ENCODE measurements at places on chromosomes 2 and 18.

- no peak for DNase-seq
Observed at GRCh38 chr2:15400240-15400826, 160.8 kb downstream of the NBAS start.

DNA sequence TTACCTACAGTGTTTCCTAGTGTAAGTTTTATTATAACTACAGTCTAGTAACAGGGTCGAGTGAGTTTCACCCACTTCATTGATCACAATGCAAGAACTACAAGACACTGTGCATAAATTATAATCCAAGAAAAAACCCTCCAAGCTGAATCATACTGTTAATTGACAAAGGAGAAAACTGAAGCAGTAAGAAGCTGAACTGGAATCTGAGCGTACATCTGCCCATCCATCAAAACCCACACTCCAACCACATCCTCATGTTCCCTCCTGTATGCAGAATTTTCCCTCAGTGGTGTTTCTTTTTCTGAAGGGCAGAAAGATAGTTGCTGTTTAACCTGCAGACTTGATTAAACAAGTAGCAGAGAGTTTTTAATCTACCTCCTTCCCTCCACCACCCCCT is 49.5 kb upstream of the KIDINS220 start:
- no peak for DNase-seq

- no peak for DNase-seq
Observed at GRCh38 chr2:127125821-127126220, 18.9 kb upstream of the BIN1 start.

DNA sequence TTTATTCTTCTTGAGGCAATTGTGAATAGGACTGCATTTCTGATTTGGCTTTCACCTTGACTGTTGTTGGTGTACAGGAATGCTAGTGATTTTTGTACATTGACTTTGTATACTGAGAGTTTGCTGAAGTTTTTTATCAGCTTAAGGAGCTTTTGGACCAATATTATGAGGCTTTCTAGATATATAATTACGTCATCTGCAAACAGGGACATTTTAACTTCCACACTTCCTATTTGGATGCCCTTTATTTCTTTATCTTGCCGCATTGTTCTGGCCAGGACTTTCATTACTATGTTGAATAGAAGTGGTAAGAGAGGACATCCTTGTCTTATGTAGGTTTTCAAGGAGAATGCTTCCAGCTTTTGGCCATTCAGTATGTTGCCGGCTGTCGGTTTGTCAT is 425.4 kb upstream of the CHAC2 start:
- no peak for DNase-seq

DNA sequence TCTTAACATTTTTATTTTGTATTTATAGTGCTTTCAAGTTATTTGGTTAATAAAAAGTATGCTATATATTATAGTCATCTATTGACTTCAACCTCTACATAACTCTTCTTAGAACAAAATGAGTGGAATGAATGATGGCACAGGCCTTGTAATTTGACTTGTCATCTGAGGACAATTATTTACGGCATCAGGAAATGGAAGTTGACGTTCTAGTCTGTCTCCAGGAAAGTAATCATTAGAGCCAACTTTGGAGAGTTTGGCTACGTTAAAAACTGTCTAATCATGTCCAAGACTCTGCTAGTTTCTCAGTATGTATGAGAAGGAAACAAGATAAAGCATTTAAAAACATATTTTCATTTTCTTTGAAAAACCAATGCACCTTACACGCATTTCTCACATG is 353.6 kb downstream of the ARHGAP15 start:
- no peak for DNase-seq

DNA sequence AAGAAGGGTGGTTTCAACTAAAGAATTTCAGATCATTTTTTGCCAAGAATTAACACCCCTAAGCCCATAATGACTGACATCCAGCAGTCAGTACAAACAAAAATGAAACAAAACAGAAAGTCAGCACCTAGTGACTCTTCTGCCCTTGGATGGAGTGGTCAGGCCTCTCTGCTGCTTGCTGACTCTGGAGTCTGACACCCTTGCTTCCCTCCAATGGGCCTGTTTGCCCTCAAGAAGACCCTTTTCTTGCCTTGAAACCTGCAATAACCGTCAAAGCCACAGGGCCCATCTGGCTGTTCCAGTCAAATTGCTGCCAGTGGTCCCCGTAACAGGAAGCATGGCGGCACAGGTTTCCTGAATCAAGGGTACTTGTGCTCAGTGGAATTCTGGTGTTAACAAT is 27.2 kb upstream of the CYTIP start:
- no peak for DNase-seq

- no peak for DNase-seq
Observed at GRCh38 chr2:25115249-25115883, 53.0 kb downstream of the POMC start.

DNA sequence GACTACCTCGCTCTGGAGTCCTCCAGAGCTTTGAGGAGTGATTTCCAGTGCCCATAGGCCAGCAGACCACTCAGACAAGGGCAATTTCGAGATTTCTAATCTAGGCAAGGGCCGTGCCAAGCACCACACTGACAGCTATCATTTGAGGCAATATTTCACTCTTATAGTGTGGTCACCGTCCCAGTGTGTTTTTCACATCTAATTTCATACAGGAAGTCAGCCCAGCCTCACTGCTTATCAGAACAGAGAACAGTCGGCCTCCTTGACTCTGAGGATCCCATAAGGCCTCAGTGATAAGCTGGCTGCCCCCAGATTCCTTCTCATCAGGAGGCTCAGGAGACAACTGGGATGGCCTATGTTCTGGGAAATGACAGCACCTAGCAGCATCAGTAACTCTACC is 581 bp downstream of the CAPN14 start:
- DNase-seq: no peak

GRCh38 chr2:28163028-28163427 is 229.6 kb upstream of the FOSL2 start:
- DNase-seq: no peak

DNA sequence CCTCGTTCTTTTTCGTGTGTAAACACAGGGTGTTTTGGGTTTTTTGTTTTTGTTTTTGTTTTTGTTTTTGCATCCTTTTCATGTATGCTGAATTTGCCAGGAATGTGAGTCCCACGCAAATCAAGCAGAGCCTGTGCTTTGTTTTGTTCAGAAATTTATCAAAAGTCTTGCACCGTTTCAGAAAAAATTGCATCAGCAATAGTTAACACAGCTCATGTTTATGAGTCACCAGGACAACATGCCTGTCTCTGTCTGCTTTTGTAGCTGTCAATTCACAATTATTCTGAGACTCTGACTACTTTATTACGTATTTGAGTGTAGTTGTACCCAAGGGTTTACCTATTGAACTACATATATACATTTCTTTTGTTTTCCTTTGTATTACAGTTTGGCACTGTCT is 38.3 kb downstream of the MRPL44 start:
- DNase-seq: no peak

DNA sequence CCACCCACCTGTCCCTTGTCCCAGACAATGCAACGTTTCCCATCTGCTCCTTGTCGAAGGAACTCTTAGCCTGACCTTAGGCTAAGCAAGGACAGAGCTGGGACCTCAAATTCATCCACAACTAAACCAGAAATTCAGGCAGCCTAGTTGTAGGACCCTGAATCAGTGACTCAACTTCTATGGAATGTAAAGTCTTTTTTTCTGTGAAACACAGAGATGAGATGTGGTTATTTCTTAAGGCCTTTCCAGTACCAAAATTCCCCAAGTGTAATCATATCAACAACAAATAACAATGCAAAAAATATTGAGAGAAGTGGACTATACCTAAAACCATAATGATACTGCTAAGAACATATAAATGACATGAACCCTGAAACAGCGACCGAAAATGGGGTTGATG is 46.7 kb downstream of the EN1 start:
- DNase-seq: no peak

GRCh38 chr2:172919732-172920131 is 155.9 kb upstream of the MAP3K20 start:
- no peak for DNase-seq

GRCh38 chr2:118097657-118098056 is 9.4 kb downstream of the INSIG2 start:
- DNase-seq: no peak

- DNase-seq: no peak
Observed at GRCh38 chr18:48832938-48833700, 117.6 kb downstream of the SMAD7 start.

- no peak for DNase-seq
Observed at GRCh38 chr2:201191132-201191875, 8.4 kb downstream of the CASP10 start.

- DNase-seq: no peak
Observed at GRCh38 chr2:58133395-58133794, 86.8 kb downstream of the VRK2 start.

GRCh38 chr2:107591561-107592279 is 235.0 kb upstream of the RGPD4 start:
- DNase-seq: no peak

DNA sequence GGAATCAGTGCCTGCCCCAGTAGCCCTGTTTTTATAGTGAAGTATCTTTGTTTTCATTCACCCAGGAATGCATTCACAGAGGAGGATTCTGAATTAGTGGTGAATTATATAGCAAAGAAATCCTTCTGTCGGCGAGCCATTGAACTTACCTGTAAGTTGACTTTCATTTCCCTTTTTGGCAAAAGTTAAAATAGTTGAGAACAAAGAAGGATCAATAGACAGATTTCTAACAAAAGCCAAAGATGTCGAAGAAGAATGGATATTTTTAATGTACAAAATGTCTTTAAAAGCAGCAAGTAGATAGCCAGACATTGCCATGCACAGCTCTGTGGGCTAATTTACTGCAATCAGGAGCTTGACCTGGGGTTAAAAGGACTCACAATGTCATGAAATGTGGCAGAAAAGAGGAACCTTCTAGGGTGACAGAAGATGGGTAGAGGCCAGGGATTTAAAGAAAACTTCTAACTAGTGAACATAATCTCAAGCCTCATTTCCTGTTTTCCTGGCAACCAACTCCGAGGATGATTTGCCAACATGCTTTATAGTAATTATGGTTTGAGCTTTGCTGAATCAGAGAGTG is 53.8 kb upstream of the TMEM87B start:
- DNase-seq: no peak

DNA sequence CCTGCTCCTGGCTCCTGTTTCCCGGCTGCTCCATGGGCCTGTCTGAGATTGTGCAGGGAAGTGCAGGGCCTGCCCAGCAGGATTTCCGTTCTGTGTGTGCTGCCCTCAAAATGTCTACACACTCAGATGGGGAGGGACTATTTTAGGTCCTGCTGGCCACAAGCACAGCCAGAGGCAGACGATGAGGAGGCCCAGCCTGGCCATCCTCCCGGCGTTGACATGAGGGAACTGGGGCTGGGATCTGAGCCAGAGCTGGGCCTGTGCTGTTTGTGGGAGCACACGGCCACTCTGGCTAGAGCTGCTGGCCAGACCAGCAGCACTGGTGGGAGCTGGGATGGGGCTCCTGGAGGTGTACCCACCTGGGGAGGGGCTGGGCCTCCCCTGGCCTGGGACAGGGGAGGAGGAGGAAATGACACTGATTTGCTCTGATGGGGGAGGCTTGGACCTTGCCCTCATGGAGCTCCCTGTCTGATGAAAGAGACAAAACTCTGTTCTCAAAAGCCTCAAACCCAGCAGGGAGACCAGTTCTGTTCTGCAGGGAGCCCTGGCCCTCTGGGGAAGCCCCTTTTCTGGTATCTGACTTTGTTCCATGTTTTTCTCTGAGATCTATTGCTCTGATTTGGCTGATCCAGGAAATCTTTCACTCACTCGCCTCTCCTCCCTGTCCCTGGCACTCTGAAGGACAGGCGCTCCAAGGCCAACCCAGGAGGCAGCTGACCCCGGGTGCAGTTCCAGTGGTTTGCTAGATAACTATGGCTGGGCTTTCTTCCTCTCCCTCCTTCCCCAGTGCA is 161.8 kb downstream of the DYSF start:
- no peak for DNase-seq

DNA sequence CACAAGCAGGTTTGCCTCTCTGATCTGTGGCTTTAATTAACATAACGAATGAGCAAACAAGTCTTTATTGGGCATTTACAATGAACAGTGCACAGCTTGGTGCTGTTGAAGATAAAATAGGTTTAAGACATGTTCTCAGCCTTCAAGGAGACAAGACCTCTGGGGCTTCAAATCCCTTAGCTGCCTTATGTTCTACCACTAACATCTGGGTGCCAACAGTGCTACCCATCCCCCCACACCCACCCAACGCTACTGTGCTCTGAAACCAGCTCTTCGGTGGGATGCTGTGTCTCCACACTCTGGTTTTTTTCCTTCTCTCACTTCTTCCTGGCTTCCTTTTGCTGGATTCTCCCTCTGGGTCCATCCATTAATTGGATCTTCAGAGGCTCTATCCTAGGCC is 14.1 kb upstream of the B3GNT2 start:
- no peak for DNase-seq

- no peak for DNase-seq
Observed at GRCh38 chr2:98551316-98551715, 57.0 kb downstream of the COA5 start.

DNA sequence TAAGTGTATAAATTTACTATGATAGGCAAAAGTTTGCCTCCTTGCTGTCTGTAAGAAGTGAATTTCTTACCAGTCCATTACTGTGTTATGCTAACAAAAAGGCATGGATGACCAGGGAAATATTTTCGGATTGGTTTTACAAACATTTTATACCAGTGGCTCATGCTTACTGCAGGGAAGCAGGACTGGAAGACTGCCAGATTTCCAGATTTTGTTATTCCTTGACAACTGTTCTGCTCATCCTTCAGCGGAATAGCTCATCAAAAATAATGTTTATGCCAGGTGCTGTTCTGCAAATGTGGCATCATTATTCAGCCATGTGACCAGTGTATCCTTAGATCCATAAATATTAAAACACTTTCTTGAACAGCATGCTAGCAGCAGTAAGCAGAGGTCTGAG is 40.4 kb upstream of the NETO1 start:
- DNase-seq: no peak

DNA sequence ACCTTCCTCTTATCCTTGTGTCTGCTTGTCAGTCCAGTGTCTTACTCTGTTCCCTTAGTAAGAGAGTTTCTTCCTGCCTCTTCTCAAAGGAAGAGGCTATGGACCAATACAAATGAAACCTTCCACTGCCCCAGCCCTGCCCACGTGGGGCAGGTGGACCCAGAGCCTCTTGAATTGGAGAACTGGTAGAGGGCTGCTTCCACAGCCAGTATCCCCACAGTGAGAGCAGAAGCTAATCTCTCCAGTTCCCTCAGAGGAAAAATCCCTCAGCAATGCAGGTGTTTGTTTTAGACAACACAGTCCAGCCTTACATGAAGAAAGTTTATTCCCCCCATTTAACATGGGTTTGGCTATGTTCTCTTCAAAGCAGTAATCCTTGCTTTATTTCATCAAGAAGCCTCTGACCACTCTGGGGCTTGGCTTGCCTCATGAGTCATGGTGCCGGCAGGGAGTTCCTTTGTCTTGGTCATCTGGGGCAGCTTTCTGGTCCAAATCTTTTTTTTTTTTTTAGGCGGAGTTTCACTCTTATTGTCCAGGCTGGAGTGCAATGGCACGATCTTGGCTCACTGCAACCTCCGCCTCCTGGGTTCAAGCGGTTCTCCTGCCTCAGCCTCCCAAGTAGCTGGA is 6.5 kb upstream of the CYBRD1 start:
- DNase-seq: no peak
